Naive thymus-derived CD8-positive, alpha-beta T cell (primary cell): ENCODE measurements at places on chromosomes 13 and 19. TPM values are rescaled to one million over a fixed set of nuclear protein-coding genes. Genes with fewer than 3 reads are reported as not detected.

DNA sequence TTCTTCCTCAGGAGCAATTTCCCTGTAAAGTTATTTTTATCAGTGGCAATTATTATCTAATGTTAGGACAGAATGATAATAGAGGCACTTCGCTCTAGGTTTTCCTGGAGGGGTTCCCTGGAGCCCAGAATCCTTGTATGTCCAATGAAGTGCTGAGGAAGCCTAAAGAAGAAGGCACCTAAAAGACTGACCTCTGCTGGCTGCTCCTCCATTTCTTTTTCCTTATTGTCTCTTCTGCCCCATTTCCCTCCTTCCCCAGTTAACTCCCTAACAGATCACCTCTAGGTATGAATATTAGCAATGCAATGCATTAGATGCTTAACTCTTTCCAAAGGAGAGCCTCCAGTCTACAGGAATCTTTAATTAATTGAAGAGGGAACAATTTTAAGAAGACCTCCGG, 985.4 kb downstream of the DIAPH3 start:
- no peak overlapping the region for H3K4me3 ChIP-seq
- no peak overlapping the region for H3K27ac ChIP-seq
- H3K36me3 ChIP-seq = no peaks in the 10 kb centered on the region

GRCh38 chr19:56076498-56076897, 44.6 kb downstream of the ZNF787 start:
- DNase-seq = peak; percentile 38
- no peak overlapping the region for H3K27ac ChIP-seq
- H3K36me3 ChIP-seq = no peaks in the 10 kb centered on the region
- H3K27me3 ChIP-seq = peaks cover 1% of the 10 kb centered on the region

GRCh38 chr19:10927730-10928562, 493 bp downstream of the YIPF2 start:
- H3K27me3 ChIP-seq = no peaks in the 10 kb centered on the region
- no peak for DNase-seq
- peaks cover 24% of the 10 kb centered on the region for H3K4me1 ChIP-seq

DNA sequence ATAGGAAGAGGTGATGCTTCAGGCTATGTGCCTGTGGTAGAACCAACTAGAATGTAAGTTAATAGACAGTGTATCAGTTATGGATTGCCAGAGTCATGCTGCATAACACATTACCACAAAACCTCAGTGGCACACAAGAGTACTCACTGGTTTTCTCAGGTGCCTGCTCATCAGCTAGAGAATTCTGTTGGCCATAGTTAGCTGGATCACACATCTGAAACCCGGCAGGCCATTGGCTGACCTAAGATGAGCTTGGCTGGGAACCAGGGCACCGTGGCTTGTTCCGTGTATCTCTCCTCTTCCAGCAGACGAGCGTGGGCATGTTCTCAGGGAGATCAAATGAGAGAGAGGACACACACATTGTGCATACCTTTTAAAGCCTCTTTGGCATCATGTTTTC, 76.7 kb downstream of the TEX26 start:
- DNase-seq = no peak
- H3K4me3 ChIP-seq = no peak overlapping the region
- H3K36me3 ChIP-seq = no peaks in the 10 kb centered on the region
- no peak overlapping the region for H3K27ac ChIP-seq
- H3K4me1 ChIP-seq = no peaks in the 10 kb centered on the region
- peaks cover 10% of the 10 kb centered on the region for H3K27me3 ChIP-seq

The OR1I1 gene
- not detected for polyA plus RNA-seq

DNA sequence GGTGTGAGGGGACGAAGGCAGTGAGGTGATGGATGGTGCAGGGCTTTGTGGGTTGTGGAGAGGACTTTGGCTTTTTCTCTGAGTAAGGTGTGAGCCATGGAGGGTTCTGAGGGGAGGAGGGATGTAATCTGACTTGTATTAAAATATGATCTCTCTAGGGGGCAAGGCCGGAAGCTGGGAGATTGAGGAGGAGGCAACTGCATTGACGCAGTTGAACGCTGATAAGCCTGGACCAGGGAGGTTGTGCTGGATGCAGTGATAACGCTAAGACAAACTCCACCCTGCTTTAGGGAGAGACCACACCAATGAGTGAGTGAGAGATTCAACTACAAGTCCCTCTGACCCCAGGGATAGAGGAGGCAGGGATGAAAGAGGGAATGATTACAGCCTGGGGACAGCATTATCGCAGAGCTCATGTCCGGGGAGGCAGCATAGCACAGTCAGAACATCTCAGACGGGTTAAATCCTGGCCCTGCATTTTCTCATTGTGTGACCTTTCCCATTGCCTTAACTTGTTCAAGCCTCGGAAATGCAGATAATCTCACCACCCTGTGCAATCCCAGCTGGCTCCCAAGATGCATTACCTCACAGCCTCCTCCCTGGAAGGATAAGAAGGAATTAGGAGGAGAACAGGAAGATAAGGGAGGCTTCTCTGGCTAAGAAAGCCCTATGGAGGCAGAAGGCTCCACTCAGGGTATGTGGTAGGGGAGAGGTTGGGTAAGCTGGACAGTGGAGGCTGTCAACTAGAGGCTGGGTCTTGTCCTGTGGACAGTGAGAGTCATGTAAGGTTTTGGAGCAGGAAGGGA, 124.2 kb downstream of the CACNA1A start:
- H3K4me1 ChIP-seq = no peaks in the 10 kb centered on the region
- no peak overlapping the region for H3K4me3 ChIP-seq
- no peak for DNase-seq
- H3K27ac ChIP-seq = no peak overlapping the region
- no peaks in the 10 kb centered on the region for H3K36me3 ChIP-seq
- peaks cover 10% of the 10 kb centered on the region for H3K27me3 ChIP-seq

GRCh38 chr13:68644611-68645010, 1414.5 kb upstream of the PCDH9 start:
- no peaks in the 10 kb centered on the region for H3K36me3 ChIP-seq
- H3K4me3 ChIP-seq = no peak overlapping the region

DNA sequence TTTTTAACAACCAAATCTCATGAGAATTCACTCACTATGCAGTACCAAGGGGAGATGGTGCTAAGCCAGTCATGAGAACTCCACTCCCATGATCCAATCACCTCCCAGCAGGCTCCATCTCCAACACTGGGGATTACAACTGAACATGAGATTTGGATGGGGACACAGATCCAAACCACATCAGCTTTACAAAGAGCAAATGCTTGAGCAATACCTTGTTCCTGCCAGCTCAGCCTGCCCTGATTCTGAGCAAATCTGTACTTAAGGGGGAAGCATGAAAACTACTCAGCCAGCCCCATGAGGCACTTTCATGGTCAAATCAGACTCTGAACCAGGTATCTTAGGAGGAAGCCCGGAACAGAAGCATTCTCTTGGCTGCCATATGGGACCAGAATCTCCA, 259.9 kb downstream of the TBC1D4 start:
- H3K27ac ChIP-seq = no peak overlapping the region
- no peak for DNase-seq
- no peaks in the 10 kb centered on the region for H3K36me3 ChIP-seq
- H3K27me3 ChIP-seq = peaks cover 18% of the 10 kb centered on the region

The ZNF302 gene
- polyA plus RNA-seq = 17.5 TPM

The BCAM gene
- not detected for polyA plus RNA-seq

- peaks cover 8% of the 10 kb centered on the region for H3K4me1 ChIP-seq
- no peak overlapping the region for H3K4me3 ChIP-seq
- no peak overlapping the region for H3K27ac ChIP-seq
- no peak for DNase-seq
- no peaks in the 10 kb centered on the region for H3K27me3 ChIP-seq
- H3K36me3 ChIP-seq = no peaks in the 10 kb centered on the region
These were observed 96.2 kb downstream of the CYSLTR2 start for GRCh38 chr13:48749699-48750473.

GRCh38 chr19:56301886-56302620, 12.6 kb downstream of the ZSCAN5A start:
- peak overlapping the region; percentile 63 for H3K27ac ChIP-seq
- H3K36me3 ChIP-seq = peaks cover 27% of the 10 kb centered on the region
- H3K4me3 ChIP-seq = peak overlapping the region; percentile 13
- no peaks in the 10 kb centered on the region for H3K27me3 ChIP-seq
- peaks cover 30% of the 10 kb centered on the region for H3K4me1 ChIP-seq

- H3K36me3 ChIP-seq = no peaks in the 10 kb centered on the region
- DNase-seq = no peak
- no peak overlapping the region for H3K4me3 ChIP-seq
These were observed 239.1 kb upstream of the HTR2A start for GRCh38 chr13:47135800-47136503.

DNA sequence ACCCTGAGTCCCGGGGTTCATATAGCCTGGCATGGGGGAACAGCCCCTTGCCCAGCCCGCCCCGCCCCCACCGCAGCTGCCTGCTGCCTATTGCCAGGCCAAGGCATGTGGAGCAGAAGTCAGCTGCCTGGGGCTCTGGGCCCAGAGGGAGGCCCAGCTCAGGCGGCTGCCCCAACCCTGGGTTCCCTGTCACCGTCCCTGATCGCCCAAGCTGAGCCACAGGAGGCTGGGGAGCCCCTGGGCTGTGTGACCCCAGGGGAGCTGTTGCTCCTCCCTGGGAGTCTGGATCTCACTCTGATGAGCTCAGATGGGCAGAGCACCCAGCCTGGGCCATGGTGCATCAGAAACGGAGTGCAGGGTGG, 1.4 kb downstream of the PLIN4 start:
- H3K36me3 ChIP-seq = no peaks in the 10 kb centered on the region
- no peak overlapping the region for H3K27ac ChIP-seq
- no peak for DNase-seq
- no peaks in the 10 kb centered on the region for H3K4me1 ChIP-seq
- no peaks in the 10 kb centered on the region for H3K27me3 ChIP-seq

The RGL3 gene
- not detected for polyA plus RNA-seq

DNA sequence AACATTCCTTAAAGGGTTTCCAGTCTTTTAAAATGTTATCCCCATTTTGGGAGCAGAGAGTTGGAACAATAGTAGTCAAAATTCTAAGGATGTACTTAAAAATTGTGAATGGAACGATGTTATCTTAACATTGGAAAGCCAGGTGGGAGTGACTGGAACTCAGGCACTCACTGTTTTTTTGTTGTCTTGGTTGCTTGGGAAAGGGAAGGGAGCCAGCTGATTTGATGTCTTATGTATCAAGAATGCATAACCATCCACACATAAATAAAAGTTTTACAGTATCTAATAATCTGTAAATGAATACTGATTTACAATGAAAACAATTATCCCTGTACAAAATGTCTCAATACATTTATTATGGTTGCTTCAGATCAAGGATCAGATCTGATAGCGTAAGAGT, 88.7 kb downstream of the SLC10A2 start:
- H3K36me3 ChIP-seq = no peaks in the 10 kb centered on the region
- H3K4me3 ChIP-seq = no peak overlapping the region
- H3K27me3 ChIP-seq = peaks cover 7% of the 10 kb centered on the region
- H3K4me1 ChIP-seq = no peaks in the 10 kb centered on the region
- no peak overlapping the region for H3K27ac ChIP-seq
